Activated naive CD4-positive, alpha-beta T cell treated with Interleukin-2 at 50 U/mL for 16 hours (primary cell): ENCODE measurements at places on chromosomes 16 and 17.

DNA sequence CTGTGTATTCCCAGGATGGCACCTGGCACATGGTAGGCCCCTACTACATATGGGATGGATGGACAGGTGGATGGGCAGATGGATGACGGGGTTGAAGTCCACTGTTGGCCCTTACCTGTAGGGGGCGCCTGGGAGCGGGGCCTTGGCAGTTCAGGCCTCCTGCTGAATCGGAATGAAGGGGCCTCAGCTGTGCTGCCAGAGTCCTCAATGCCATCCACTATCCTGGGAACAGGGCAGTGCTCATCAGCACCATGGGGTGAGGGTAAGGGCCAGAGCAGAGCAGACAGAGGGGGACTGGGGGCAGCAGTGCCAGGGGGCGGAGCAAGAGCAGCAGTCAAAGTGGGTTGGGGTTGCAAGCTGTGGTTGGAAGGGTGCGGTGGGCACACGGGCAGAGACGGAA, 8.3 kb upstream of the RAB5C start:
- peak; percentile 42 for DNase-seq

- DNase-seq = no peak
Measured at GRCh38 chr17:43129671-43130010, 4.5 kb upstream of the BRCA1 start.

GRCh38 chr17:77271411-77271810, 130.6 kb downstream of the SEC14L1 start:
- DNase-seq = no peak

DNA sequence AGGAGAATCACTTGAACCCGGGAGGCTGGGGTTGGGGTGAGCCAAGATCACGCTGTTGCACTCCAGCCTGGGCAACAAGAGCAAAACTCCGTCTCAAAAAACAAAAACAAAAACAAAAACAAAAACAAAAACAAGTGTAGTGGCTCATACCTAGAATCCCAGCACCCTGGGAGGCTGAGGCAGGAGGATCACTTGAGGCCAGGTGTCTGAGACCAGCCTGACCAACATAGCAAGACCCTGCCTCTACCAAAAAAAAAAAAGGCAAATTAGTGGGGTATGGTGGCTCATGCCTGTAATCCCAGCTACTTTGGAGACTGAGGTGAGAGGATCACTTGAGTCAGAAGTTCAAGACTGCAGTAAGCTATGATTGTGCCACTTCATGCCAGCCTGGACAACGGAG, 26.4 kb upstream of the HAPSTR1 start:
- DNase-seq = no peak

DNA sequence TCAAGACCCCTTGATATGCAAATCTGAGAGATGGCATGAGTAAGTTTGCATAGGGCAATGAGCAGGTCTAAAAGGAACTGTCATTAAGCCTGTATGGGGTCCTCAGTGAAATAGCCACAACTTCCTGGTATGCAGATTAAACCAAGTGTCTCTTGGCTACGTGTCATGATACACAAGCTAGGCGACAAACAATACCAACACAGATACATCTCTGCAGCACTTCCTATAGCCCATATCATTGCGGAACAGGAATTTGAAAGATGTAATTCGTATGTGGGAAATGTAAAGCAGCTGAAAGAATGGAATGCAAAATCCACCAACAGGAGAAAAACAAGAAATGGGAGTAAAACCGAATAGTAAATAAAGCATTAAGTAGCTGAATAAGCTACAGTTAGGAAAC, 12.9 kb downstream of the PRSS22 start:
- no peak for DNase-seq

- DNase-seq = no peak
Measured at GRCh38 chr17:34760931-34761495, 181.6 kb downstream of the TMEM132E start.

DNA sequence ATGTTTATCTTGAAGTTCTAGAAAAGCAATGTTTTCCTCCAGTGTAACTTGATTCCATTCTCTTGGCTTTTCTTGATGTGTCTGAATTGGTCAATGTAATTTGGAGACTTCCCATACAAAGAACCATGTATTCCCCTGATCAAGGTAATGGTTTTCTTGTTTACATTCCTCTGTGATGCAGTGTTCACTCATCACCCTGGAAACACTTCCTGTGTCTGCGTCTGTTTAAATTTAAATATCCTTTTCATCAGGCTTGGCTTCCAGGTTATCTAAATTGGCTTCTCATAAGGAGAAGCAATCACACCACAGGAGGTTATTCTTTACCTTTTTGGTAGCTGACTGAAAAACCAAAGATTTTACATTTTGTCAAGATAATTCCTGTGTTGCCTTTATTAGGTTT, 237.3 kb upstream of the WSCD1 start:
- DNase-seq = no peak

DNA sequence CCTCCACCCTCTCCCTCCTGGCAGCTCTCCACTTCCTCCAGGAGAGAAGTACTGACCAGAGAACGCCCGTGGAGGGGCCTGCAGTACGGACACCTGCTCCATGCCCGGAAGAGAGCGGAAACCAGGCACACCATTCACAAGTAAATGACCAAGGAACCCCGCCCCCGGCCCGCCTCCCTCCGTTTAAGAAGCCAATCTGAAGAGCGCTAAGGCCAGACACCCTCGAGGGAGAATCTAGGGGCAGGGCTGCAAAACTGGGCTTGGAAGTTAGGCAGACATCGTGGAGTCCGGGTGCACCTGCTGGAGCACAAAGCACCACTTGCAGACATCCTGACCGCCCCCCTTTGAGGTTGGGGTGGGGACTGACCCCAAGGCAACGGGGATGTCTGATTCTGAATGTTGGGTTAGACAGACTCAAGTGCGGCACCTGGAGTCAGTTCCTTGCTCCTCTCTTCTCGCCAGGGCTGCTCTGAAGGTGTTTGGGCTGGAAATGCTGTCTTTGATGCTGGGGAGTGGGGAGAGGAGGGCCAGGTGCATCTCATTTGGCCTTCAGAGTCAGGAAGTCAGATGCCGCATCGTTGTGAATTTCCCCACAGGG, 964 bp upstream of the FAAP100 start:
- peak; percentile 80 for DNase-seq

GRCh38 chr17:9925457-9925856, 20.4 kb upstream of the RCVRN start:
- no peak for DNase-seq

DNA sequence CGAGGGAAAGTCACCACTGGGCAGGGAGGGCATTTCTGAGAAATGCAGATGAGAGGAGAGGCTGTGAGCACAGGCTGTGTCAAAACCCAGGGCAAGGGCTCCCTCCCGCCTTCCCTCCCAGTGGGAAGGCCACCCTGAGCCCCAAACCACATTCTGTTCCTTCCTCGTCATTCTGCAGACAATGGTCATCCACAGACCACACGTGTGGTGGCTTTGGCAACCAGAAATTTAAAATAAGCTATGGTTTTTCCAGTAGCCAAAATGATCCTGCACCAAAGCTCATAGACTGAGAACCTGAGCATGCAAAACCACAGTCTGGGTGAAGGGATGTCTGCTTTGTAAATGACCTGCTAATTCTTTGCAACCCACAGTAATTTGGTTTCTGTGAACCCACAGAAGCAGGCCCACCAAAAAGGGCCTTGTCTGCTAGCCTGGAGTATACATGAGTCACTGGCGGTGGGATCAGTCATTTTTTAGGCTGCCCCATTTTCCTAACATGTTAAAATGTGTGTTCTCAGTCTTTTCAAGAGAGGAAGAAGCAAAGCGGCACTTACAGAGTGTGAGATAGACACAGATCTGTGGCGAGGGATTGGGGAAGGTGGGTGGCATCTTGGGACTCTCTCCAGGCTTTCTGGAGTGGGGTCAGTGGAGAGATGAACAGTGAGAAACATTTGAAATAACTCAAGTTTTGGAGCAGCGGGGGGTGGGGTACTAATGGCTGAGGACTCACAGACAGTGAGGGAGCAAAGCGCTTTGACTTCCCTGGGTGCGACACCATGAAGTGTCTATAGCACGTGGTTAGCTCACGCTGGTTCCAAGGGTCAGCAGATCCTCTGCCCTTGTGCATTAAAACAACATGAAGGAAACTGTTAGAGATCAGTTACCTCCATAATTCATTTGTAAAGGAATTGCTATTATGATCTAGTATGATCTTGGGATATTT, 20.5 kb downstream of the GRB7 start:
- peak; percentile 64 for DNase-seq

- DNase-seq = no peak
Measured at GRCh38 chr17:71632328-71632727, 488.5 kb upstream of the SOX9 start.

DNA sequence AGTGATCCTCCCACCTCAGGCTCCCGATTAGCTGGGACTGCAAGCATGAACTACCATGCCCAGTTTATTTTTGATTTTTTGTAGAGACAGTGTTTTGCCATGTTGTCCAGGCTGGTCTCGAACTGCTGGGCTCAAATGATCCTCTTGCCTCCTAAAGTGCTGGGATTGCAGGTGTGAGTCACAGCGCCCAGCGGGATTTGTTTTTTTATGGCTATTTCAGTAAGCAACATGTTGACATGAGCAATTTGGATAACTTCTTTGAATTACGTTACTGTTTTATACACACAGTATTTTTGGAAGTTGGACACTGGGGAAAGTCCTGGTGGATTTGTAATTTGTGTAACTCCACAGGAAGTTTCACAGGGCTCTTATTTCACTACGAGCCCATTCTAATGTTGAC, 18.5 kb upstream of the RHOT1 start:
- no peak for DNase-seq

- peak; percentile 30 for DNase-seq
Measured at GRCh38 chr17:4199818-4200402, 56.9 kb downstream of the CYB5D2 start.

DNA sequence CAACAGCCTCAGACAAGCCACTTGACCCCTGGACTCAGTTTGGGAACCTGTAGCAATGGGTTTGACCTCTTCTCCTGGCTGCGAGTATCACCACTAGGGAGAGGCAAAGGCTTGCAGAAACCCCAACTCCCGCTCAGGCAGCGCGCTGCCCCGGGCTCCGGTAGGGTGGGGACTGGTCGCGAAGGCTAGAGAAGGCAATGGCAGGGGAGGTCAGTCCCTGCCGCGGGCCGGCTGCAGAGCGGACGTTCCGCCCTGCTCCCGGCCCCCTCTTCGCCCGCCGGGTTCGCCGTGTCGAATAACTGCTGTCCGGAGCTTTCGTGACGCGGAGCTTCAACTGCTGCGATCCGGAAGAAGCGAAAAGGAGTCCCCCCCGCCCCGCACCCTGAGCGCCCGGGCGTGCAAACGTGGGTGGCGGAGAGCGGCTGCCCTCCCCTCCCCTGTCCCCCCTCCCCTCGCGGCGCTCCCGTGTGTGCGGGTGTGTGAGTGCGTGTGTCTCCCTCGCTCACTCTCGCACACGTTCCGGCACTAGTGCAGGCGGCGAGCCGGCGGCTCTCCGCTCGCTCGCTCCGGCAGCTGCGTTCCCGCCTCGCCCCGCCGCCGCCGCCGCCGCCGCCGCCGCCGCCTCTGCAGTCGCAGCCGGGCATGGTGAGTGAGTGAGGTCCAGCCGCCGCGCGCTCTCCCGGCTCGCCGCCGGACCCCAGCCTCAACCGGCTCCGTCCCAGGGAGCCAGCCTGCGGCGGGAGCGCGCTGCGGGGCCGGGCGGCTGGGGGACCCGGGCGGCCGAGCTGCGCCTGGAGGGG, 772 bp upstream of the SHISA6 start:
- DNase-seq = no peak

GRCh38 chr17:68748381-68748780, 147.2 kb upstream of the FAM20A start:
- DNase-seq = no peak

DNA sequence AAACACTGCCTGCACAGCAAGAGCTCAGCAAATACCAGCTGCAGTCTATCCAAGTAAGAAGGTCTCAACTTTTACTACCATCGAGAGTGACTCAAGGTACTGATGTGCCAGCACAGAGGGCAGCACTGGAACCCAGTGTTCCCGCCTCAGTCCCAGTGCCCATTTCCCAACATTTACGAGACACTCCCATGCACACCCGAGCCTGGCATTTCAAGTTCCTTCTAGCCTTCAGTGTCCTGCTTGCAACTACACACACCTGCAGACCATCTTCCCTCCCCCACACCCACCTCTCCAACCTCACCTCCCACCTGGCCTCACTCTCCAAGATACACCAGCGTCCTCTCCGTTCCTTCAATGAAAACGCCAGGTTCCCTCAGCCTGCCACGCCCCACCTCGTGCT, 3.2 kb downstream of the KLHDC4 start:
- no peak for DNase-seq

GRCh38 chr17:15012351-15012980, 252.7 kb downstream of the PMP22 start:
- no peak for DNase-seq

- no peak for DNase-seq
Measured at GRCh38 chr17:61235827-61236197, 163.8 kb upstream of the TBX2 start.

- DNase-seq = no peak
Measured at GRCh38 chr16:3243882-3244281, 8.9 kb upstream of the ZNF200 start.

DNA sequence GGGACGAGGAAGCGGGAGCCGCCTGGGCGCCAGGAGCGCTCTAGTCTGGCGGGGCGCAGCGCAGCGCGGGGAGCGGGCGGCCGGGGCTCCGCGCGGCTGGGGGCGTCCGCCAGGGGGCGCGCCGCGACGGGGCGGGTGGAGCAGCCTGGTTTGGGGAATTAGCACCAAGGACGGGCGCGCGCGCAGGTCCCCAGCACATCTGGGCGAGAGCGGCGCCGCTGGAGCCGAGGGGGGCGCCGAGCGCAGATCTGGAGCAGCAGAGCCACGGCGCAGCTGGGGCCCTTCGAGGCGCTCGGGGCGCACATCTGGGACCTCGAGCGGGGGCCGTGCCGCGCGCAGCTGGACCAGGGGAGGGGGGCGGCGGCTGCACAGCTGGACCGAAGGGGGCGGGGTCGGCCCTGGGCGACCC, at the start of gene NXPH3:
Gene NXPH3 (plus strand): TSS at position 193 of the 409 bp plus-strand sequence. CDS start 349 bp downstream, outside the sequence.
- DNase-seq = peak; percentile 68

- DNase-seq = no peak
Measured at GRCh38 chr17:76056882-76057281, 15.4 kb downstream of the SRP68 start.

GRCh38 chr16:56987692-56988091, 1.7 kb upstream of the NLRC5 start:
- DNase-seq = no peak

DNA sequence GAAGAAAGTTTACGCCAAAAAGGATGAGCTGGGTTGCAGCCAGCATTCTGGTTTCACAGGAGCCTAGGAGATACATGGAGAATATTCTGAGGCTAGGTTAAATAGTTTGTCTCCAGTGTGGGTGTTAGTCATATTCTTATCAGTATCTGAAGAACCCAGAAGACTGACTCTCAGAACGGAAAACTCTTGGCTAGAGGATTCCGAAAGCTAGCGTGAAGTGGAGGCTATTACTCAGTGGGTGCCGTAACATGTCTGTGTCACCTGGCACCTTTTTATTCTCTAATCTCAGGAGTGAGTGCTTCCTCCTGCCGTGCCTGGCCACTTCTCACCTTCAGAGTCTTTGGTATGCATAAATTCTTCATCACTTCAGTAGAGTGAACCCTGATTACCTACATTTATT, 199.5 kb downstream of the WWOX start:
- DNase-seq = no peak

- DNase-seq = peak; percentile 2
Measured at GRCh38 chr16:82801361-82801760, 174.6 kb downstream of the CDH13 start.
